ENCODE measurements at places on chromosomes 2 and 18. TPM values are rescaled to one million over a fixed set of nuclear protein-coding genes. Genes with fewer than 3 reads are reported as not detected.

DNA sequence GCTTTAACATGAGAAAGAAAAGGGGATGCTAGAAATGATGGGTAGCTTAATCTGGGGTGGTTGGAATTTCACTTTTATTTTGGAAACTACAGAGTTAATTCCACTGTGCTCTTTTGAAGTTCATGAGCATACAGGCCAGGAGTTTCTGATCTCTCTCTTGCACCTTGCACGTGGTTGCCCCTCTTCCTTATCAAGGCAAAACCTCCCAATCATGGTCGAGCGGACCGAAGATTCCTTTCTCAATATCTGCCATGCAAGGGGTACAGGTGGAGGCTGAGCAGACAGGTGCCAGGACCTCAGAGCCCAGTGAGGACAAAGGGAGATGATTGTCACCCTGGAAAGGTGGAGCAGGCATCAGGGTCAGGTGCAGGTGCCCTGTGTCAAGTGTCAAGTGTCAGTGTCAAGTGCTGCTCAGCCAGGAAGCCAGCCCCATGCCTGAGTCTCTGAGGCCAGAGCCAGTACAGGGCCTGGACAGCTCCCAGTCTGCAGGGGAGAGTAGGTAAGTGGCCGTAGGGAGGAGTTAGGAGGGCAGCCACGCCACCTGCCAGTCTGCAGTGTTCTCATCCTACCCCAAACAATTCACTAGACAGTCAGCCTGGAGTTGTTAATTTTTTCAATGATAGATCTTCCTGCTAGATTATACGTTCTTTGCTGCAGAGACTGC lies 42.2 kb downstream of the LPIN1 start:
- no peak overlapping the region for H3K27ac ChIP-seq
- H3K4me3 ChIP-seq: no peak overlapping the region
- DNase-seq: no peak
- peaks cover 2% of the 10 kb centered on the region for H3K4me1 ChIP-seq
- H3K27me3 ChIP-seq: no peaks in the 10 kb centered on the region

GRCh38 chr2:154688373-154688772 lies 10.1 kb upstream of the KCNJ3 start:
- H3K27ac ChIP-seq: no peak overlapping the region
- H3K27me3 ChIP-seq: no peaks in the 10 kb centered on the region
- H3K4me1 ChIP-seq: no peaks in the 10 kb centered on the region

- H3K4me1 ChIP-seq: no peaks in the 10 kb centered on the region
- no peak overlapping the region for H3K27ac ChIP-seq
- H3K36me3 ChIP-seq: no peaks in the 10 kb centered on the region
- peaks cover 6% of the 10 kb centered on the region for H3K27me3 ChIP-seq
These were observed 122.5 kb downstream of the FOXI3 start for GRCh38 chr2:88329815-88330603.

GRCh38 chr2:161384864-161385263 lies 31.2 kb upstream of the TBR1 start:
- H3K4me3 ChIP-seq: no peak overlapping the region
- DNase-seq: no peak
- H3K27me3 ChIP-seq: no peaks in the 10 kb centered on the region
- H3K4me1 ChIP-seq: no peaks in the 10 kb centered on the region

The PLEK gene
- 5.3 TPM for total RNA-seq

The SDC1 gene
- total RNA-seq: not detected

All from CD4-positive, alpha-beta T cell (primary cell).